DMS53 (cell line): ENCODE measurements at places on chromosomes 1 and 21.

- no peak for DNase-seq
Observed at GRCh38 chr1:225689882-225690459, 37.0 kb upstream of the ENAH start.

DNA sequence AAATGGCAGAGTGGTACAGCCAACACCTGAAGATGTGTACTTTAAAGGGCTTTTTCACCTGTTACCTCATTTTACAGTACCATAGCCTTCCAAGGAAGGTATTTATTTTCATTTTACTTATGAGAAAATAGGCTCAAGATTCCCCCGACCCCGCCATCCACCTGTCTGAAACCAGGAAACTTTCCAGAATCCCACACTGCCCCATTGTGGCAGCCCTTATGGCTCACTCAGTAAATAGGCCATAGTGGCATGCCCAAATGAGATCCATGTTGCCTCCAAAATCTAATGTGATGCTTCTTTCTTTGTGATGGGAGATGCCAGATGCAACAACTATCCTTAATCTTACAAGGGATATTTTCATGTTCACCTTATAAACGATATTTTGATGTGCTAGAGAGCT, 97.8 kb downstream of the EBNA1BP2 start:
- peak; percentile 55 for DNase-seq

- DNase-seq, result no peak
Observed at GRCh38 chr1:111361761-111362160, 65.8 kb downstream of the OVGP1 start.

GRCh38 chr21:43928222-43929125, 63.5 kb downstream of the AGPAT3 start:
- no peak for DNase-seq

- peak; percentile 55 for DNase-seq
Observed at GRCh38 chr1:160007577-160008200, 24.1 kb downstream of the PIGM start.

GRCh38 chr21:42807938-42808613, 71.3 kb downstream of the WDR4 start:
- no peak for DNase-seq

DNA sequence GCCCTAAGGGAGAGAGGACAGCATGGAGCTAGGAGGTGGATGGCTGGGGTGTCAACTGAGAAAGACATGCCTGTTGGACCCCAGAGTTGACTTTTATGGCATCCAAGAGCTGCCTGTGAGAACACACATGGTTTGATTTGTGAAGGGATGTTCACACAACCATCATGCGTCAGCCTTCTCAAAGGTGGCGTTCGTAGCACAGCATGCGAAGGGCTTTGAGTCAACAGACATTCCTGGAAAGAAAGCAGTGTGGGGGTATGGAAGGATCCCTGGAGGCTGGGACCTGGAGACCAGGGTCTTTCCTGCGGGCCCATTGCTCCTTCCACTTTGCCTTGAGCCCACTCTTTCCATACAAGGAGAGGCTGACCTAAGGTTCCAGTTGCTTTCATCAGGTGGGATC, 6.4 kb upstream of the WNT3A start:
- DNase-seq, result no peak

GRCh38 chr1:47224676-47225399, 7.2 kb downstream of the TAL1 start:
- peak; percentile 69 for DNase-seq

- DNase-seq, result no peak
Observed at GRCh38 chr1:167477986-167478385, 40.3 kb downstream of the CD247 start.

GRCh38 chr1:11590395-11590794, 63.8 kb downstream of the FBXO2 start:
- no peak for DNase-seq

DNA sequence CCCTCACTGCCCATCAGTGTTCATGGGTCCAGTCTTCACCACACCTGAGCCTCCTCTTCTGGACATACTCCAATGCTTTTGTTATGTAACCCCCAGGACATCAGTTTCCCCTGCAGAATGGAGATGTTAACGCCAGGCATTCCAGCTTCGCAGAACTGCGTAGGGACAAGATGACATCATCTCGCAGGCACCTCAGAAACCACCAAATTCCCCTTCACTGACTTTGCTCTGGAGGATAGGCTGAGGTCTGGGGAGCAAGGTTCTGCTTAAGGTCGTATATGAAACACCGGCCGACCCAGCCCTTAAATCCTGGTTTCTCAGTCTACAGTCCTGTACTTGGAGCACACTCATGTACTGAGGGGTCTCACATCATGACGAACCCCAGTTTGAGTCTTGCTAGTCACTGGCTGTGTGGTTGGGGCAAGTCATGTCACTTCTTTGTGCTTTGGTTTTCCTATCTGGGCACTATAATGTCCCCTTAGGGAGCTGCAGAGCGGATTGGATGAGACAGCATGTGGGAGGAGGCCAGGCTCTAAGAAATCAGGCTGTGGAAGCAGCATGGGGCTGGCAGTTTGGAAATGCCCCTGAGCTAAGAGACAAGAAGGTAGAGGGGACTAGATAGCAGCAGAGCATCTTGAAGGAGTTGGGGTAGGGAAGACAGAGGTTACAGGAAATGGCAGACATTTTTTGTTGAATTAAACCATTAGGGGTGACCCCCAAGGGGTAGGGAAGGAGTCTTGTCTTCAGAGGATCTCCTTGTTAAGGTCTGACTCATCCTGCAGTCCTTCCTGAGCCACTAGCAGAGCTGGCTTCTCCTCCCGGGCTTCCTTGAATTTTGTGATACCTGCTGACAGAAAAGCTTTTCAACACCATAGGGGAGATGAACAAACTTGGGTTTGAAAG, 138.3 kb downstream of the FOXD2 start:
- DNase-seq, result no peak

- DNase-seq, result peak; percentile 42
Observed at GRCh38 chr1:182301467-182302198, 90.0 kb downstream of the GLUL start.

GRCh38 chr1:3610527-3611169, 660 bp downstream of the MEGF6 start:
- no peak for DNase-seq

DNA sequence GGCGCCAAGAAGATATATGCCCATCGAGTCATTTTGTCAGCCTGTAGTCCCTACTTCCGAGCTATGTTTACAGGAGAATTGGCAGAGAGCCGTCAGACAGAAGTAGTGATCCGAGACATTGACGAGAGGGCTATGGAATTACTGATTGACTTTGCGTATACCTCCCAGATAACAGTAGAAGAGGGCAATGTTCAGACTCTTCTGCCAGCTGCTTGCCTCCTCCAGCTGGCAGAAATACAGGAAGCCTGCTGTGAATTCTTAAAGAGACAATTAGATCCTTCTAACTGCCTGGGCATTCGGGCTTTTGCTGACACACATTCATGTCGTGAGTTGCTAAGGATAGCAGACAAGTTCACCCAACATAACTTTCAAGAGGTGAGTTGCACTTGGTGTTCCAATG, 19.1 kb downstream of the KLHL20 start:
- no peak for DNase-seq

DNA sequence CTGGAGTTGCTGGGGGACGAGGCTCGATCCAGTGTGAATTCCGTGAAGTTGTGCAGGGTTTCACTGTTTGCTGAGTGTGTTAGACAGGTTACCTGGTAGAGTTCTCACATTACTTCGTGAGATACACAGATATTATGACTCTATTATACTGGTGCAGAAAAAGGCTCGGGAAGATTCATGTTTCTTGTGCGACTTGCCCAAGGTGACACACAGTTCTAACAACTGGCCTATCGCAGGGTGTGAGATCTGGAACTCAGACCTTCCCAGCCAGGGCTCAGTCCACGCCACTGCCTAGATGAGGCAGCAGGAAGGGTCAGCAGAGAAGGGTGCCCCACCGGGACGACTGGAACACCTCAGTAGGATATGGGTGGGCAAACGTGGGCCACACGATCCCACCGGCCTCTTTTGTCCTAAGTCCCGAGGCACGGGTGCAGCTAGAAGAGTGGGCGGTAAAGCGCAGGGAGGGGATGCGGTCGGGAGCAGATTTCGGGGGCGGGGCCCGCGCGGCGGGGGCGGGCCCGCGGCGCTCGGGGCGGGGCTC, 296 bp upstream of the RNPEP start:
- DNase-seq, result no peak

GRCh38 chr1:190754666-190755065, 277.0 kb upstream of the BRINP3 start:
- peak; percentile 77 for DNase-seq

GRCh38 chr1:99407018-99407417, 142.7 kb downstream of the PLPPR4 start:
- DNase-seq, result no peak

DNA sequence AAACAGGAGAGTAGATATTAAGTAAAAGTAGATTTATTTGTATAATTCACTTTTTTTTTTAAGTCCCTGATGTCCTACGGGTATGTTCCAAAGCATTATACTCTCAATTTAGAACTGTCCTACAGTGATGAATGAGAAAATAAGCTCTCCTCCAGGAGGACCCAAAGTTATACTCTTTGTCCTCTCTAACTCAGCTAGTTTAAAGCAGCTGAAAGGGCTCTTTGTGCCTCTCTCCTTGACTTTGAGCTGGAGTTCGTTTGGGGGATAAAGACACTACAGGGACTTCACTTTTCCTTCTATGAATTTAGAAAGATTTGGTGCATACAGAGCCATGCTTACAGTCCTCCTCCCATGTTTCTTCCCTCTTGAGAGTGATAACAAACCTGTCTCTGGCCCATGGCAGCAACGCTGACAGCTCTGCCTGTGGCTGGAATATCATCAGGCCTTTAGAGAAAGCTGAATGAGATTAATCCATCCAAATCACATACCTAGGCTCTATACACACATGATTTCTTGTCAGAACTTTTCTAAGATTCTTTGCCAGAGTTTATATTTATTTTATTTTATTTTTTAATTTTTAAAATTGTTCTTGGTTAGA, 134.3 kb downstream of the PIK3R3 start:
- no peak for DNase-seq

GRCh38 chr21:17848228-17848627, 29.1 kb upstream of the C21orf91 start:
- no peak for DNase-seq

GRCh38 chr21:29238967-29239290, 59.8 kb upstream of the BACH1 start:
- DNase-seq, result no peak

- DNase-seq, result no peak
Observed at GRCh38 chr1:70348399-70349165, 5.9 kb downstream of the ANKRD13C start.

DNA sequence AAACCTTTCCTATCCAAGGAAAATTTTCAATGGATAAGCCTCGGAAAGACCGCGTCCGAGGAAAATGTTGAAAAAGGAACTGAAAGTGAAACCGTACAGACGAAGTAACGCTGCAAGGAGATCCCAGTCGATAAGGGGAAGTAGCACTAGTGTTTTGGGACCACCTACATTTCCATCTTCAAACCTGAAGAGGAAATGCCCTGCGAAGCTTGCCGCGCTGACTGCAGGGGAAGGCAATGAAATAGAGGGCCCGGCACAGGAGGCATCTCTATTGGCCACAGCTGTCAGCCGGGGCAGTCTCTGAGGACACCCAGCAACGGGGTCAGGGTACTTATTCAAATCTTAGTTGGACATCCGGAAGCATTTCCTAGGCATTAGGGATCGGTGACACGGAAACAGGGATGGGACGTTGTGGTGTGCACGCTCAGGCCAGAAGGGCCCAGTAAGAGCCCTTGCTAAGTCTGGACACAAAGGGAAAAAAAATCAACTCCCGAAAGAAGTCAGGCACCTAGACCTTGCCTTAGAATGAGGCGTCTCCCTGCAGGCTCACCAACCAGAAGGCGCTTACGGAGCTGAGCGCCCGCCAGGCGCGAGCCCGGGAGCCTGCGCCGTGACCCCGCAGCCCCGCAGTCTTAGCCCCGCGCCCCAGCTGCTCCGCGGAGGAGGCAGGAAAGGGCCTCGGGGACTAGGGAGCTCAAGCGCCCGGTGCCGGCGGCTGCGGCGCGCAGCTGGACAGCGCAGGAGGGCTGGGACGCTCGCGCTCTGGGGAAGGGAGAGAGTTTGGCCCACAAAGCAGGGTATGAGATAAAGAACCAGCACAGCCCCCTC, 655 bp downstream of the USF1 start:
- peak; percentile 85 for DNase-seq

DNA sequence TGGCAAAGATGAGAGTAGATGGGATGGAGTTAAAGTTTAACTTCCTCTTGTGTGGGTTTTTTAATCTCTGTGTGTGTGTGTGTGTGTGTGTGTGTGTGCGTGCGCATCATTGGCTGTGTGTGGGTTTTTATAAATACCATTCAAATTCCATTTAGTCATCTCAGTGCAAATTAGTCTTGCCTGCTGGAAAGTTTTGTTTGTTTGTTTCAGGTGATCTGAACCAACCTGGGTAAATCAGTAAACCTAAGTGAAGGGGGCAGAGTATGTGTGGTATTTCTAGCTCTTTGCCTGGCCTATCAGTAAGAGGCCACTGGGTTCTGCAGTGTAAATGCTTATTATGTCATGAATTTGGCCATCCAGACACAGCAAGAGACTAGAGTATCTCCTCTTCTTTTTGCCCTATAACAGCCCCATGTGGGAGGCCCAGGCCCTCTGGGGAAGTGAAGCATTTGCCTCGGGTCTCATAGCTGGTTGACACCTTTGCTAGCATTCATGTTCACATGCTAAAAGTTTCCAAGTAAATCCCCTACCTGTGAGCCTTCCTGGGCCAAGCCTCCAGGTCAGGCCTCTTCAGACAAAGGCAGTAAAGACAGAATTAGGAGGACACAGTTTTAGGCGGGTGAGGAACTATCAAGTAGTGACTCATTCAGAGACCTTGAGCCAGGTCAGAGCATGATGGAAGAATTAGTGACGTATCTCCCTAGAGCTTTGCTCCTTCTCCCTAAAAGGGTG, 14.7 kb downstream of the INTS3 start:
- peak; percentile 72 for DNase-seq

DNA sequence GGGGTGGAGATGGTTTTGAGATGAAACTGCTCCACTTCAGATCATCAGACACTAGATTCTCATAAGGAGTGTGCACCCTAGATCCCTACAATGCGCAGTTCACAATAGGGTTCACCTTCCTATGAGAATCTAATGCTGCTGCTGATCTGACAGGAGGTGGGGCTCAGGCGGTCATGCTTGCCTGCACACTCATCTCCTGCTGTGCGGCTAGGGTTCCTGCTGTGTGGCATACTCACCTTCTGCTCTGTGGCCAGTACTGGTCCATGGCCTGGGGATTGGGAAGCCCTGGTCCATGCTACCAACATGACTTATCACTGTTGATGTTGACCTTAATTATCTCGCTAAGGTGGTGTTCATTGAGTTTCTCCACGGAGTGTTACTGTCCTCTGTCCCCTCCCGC, 144.5 kb downstream of the NAV1 start:
- DNase-seq, result no peak

DNA sequence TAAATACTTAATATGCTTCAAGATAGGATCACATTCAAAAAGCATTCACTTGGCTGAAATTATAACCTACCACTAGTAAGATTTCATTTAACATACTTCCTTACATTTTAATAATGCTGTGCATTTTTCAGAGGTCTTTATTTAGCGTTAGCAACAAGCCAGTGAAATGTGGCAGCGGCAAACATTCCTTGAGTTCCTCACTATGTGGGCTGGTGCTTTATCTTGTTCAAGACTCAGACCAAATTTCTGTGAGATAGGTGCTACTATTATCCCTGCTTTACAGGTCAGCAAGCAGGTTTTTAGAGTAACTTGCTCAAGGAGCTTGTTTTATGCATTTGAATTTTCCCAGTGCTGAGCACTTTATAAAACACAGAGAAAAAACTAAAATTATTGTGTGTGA, 132.7 kb downstream of the PLPPR4 start:
- no peak for DNase-seq
